Inflammatory macrophage treated with lipopolysaccharide for 1 hour (primary cell): ENCODE measurements at places on chromosomes 12 and 14.
A peak's percentile ranks its signal among the peaks of the same experiment; 100 is the strongest.

DNA sequence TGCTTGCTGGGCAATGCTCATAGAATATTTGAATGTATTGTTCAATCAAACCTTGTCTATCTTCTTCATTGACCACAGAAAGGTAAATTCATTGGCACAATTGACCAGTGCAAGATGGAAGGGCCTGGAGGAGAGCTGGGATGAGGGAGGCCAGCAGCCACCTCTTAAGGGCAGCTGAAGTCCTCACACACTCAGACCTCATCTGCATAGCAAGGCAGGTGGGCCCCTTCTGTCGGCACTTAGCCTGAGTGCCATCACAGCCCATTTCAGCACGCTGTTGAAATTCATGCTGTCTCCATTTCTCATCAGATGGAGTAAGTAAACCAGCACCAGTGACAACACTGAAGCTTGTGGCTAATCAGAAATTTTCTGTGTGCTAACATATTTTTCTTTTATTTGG lies 25.4 kb upstream of the HMGA2 start:
- no peak for DNase-seq

- no peak for DNase-seq
Observed at GRCh38 chr12:107396991-107397390, 288.6 kb upstream of the PWP1 start.

DNA sequence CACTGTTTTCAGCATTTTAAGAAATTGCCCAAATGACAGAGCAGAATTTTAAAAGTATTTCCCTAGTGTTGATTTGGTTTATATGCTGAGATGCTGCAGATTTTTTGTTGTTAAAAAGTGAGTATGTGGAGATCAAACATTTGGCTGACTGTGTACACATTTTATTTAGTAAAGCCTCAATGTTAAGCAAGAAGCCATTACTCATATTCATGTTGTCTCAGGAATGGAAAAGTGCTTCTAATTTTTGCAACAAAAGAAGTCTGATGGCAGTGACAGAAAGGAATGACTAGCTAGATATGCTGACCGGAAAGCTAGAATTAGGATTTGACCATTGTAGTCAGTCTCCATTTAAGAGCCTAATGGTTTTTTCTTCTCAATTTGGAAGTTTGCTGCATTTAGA lies 22.5 kb downstream of the SLC38A6 start:
- DNase-seq = no peak

DNA sequence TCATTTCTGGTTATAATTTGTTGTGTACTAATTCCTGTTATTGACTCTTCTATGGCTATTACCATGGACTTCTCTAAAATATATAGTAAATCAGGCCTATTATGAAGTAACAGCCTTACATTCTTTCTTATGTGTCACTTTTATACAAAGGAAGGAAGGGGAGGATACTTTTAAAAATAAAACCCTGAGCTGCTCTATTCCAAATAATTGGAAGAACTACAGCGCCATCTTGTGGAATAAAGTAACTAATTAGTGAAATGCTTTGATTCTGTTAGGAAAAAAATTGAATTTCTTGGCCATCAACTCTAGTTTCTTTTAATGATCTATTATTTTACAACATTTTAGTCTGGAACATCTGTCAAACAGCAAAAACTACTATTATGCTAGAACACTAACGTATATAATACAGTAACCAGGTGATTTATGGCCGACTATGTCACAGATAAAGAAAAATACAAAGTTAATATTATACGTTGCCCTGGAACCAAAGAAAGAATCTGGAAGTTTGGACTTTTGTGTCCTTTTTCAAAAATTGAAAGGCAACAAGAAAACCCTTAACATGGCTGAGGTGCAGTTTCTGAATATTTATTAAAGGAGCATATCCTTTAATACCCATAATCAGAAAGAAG lies 55.0 kb upstream of the NELL2 start:
- peak; percentile 89 for DNase-seq

DNA sequence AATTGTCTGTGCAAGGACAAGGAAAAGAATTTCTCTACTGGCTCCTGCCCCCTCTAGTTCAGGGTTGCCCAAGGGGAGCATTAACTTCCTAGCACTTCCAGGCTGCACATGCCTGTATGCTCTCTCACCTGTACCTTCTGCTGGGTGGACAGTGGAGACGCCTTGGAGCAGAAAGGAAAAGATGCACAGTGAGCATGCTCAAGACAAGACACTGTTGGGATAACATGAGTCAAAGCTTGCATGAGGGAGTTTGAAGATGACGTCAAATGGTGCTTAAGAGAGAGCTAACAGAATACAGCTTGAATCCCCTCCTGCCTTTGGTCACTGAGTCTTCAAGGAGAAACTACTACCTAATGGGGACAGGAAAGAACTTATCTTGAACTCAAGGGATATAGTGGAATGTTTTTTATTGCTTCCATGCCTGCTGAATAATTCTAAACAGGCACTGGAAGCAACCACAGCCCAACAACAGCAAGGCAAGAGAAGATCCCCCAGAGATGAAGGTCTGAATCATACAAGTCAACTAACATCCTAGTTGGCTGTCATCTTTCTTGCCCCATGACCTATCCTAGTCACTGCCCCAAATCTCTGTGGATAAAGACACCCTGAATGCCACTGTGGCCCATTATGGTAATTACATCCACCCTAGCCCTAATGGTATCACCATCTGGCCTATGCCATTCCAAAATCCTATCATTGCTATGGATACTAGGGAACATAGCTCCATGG lies 23.5 kb downstream of the RPS6KA5 start:
- no peak for DNase-seq

DNA sequence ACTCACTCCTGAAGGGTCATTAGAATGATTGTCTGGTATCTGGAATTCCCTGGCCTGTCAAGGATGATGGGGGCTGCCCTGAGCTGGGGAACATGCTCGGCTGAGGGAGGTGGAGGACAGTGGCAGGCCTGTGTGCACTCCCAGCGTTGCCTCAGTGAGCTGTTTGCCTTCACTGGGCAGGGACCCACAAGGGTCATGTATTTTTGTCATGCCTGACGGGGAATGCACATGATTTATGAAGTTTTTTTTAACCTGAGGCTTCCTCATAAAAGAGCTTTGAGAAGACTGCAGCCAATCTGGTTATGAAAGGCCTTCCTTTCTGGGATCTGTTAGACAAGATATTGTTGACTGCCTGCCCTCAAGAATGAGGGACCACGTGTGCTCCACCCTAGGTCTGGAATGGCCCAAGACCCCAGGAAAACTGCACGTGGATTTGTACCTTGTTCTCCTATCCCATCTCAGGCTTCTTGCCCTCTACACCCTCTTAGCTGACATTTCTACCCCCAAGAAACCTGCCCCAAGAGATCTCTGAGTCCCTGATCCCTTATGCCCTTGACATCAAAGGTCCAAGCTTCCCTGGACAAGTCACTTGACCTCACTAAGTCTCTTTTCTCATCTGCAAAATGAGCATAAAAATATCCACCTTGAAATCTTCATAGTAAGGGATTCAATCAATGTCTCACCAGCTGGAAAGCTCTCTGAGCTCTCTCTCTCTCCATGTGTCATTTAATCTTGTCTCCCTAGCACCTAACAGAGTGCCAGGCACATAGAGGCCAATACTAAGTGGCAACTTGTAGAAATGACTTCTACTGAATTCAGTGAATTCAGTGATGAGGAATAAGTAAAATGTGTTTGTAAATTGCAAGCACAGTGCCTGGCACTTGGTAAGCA lies 24.5 kb upstream of the COL2A1 start:
- no peak for DNase-seq

GRCh38 chr12:14365294-14366208 lies at the start of gene ATF7IP:
ATF7IP (plus strand) TSS chr12:14365682; CDS start chr12:14423916, 58,234 bp downstream.
- peak; percentile 99 for DNase-seq

DNA sequence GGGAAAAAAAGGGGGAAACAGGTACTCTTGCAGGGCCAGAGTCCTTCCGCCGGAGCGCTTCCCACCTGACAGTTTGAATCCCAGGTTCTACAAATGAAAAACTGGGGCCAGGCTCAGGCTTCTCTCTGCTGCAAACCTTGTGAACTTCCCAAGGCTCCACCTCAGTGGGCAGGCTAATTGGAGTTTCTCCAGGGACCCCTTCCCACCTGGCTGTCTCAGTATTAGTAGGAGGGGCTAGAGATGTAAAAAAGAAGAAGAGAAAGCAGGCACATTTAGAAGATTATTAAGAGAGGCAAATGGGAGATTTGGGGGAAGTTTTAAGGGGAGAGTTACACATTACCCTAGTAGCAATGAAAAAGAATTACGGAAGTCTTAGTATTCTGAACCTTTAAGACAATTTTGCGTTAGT lies 20.0 kb upstream of the CLEC2D start:
- peak; percentile 92 for DNase-seq

GRCh38 chr14:101620031-101620788 lies 58.9 kb downstream of the DIO3 start:
- no peak for DNase-seq

DNA sequence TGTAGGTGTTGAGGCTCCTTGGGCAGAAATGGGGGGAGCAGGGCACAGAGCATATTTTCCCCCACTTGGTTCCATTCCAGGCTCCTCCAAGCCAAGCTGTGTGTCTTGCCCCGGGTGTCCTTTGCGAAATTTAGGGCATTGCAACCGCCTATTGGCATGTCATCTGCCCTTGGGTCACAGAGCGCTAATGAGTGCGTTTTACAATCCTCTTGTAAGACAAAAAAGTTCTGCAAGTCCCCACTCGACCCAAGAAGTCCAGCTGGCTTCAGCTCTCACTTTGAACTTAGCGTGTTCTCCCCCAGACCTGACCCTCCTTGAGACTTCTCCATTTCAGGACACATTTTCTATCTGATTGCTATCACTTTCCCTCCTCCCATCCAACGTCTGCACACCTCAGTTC lies 6.1 kb upstream of the LRTM2 start:
- no peak for DNase-seq

- DNase-seq = peak; percentile 87
Observed at GRCh38 chr14:94036313-94037167, 10.4 kb downstream of the OTUB2 start.
